ENCODE measurements at places on chromosomes 7 and 10. TPM values are rescaled to one million over a fixed set of nuclear protein-coding genes. Genes with fewer than 3 reads are reported as not detected.

Gene IDI2
- not detected for total RNA-seq

Gene CDK14
- total RNA-seq = 0.38 TPM

Gene FAM149B1
- 8.7 TPM for total RNA-seq

Gene ADRA2A
- 0.38 TPM for total RNA-seq

Gene BMS1
- total RNA-seq = 17.3 TPM

Gene ZNF488
- total RNA-seq = 0.88 TPM

Gene PKD2L1
- total RNA-seq = not detected

Gene NPC1L1
- total RNA-seq = not detected

Gene ADAM12
- total RNA-seq = not detected

Gene MAPK8
- total RNA-seq = 36.9 TPM

Gene TRIM4
- total RNA-seq = 35.7 TPM

Gene SPDYE2
- total RNA-seq = not detected

Gene SEMA3D
- total RNA-seq = 0.15 TPM

Gene NKX2-3
- total RNA-seq = 0.40 TPM

Gene HERC4
- 47.5 TPM for total RNA-seq

Gene AKR1D1
- total RNA-seq = not detected

Gene FAM237B
- total RNA-seq = not detected

Gene KIAA1217
- 67.6 TPM for total RNA-seq

Gene TCF7L2
- total RNA-seq = 13.2 TPM

Gene OR2A7
- total RNA-seq = 1.9 TPM

Gene ZNF503
- 17.5 TPM for total RNA-seq

Gene CYP3A5
- 81.2 TPM for total RNA-seq

Gene DDC
- 0.35 TPM for total RNA-seq

Gene PRKG1
- total RNA-seq = 10.9 TPM

Gene FGFBP3
- not detected for total RNA-seq

Gene MAT1A
- total RNA-seq = 0.95 TPM

Gene LRIT1
- total RNA-seq = not detected

Gene TBC1D12
- total RNA-seq = 5.5 TPM

Gene GCK
- total RNA-seq = not detected

All from esophagus squamous epithelium (tissue), 5 donors.